NCI-H524 treated with DMSO at 0.1 percent for 48 hours (cell line): ENCODE measurements at places on chromosomes 3 and 15.

DNA sequence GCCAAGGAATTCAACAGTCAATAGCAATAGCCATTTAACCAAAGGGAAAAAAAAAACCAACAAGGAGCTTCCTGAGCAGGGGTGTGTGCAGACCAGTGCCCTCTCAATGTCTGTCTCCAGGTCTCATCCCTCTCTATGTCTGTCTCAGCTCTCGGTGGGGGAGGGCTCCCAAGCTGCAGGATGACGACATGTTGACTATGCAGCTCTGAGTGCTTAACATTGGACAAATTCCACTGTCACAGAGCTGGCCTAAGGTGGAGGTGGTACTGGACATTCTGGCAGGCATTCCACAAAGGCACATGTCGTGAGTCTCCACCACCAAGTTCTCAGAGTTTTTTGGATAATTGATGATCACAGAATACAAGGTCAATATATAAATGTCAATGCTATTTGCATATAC is 2.0 kb upstream of the CAPN7 start:
- no peak for DNase-seq

DNA sequence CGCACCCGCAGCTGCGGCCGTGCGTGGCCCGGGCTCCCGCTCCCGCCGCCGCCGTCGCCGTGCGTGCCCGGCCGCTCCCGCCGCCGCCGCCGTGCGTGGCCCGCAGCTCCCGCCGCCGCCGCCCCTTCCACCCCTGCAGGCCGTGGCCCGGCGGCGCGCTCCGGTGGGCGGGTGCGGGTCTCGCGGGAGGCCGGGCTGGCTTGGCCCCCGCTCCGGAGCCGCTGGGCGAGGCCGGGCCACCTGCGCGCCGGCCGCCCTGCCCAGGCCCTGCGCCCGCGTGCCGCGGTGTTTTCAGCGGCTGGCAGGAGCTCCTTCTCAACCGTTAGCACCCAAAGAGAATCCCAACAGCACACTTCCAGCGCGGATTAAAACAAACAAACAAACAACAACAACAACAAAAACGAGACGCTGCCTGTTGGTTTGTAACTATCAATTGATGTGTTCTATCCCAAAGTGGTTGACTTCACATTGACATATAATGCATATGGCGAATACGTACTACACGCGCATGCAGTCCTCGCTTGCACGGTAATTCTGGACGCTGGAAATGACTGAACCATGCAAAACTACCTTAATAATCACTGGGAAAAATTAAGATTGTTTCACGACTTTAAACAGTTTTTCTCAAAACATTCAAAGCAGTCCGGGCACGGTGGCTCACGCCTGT is 113.7 kb upstream of the GOLGA8J start:
- DNase-seq, result no peak

- DNase-seq, result no peak
These were observed 114.3 kb upstream of the CACNA2D3 start for GRCh38 chr3:54008099-54008498.

- no peak for DNase-seq
These were observed 193.9 kb upstream of the UBE2E1 start for GRCh38 chr3:23611737-23612295.

DNA sequence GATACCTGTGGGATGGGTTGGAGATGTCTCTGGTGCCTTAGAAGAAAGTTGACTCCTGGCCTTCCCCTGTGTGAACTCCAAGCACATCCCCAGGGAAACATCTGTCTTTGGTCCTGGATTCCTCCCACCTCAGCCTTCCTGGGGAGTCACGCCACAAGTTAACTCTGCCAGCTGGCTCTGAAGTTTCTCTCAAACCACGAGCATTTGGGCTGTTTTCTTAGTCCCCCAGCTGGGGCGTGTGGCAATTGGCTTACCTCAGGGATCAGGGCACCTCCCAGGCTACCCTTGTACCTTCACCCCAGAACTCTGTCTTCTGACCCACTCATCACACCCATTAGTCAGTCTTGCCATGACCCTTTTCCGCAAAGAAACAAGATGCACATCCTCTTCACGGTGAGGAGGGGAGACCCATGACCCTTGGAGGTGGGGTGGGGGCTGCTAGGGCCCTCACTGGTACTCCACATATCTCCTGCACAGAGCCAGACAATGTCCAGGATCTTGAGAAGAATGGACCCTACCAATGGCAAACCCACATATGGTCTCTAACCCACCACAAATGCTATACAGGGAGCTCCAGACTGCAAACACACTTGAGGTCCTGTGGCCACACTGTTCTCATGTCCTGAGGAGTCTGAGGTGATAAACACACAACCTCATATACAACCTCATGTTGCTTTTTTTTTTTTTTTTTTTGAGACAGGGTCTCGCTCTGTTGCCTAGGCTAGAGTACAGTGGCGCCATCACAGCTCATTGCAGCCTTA is 3.9 kb downstream of the NEIL1 start:
- no peak for DNase-seq

- no peak for DNase-seq
These were observed 605.6 kb downstream of the AGBL1 start for GRCh38 chr15:86685263-86685662.

GRCh38 chr3:42515391-42515916 is 13.0 kb downstream of the VIPR1 start:
- DNase-seq, result no peak

GRCh38 chr3:181791056-181791955 is 79.6 kb downstream of the SOX2 start:
- DNase-seq, result no peak

DNA sequence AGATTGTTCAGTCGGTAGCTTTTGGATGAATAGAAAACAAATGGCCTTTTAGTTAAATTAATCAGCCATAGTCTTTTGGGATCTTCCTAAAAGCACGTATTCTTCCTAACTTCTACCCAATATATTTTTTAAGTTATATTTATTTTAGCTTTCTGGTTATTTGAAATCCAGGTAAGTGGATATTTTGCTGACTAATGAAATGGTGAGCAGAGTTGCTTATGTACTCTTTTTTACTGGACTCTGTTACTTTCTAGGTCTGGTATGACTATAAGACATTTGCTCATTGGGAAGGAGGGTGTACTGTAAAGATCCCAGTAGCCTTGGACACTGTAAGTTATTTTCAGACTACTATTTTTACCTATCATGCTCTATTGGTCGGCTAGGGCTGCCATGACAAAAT is 13.8 kb upstream of the CAPN3 start:
- no peak for DNase-seq

DNA sequence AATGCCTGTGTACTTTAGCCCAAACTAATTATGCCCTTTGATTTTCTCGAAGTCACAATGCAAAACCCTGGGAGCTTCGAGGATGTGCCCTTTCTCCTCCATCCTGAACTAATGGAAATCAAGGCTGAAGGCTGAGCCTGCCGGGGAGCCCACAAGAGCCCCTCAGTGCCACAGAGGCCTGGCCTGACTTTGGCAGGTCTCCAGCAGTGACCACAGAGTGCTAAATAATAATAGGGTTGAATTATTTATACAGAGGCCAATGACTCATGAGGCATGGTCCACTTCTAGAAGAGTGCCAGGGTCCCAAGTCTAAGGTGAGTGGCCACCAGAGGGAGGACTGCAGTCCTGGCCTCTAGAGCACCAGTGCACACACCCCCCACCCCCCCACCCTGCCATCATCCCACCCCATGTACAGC is 19.1 kb upstream of the GLCE start:
- no peak for DNase-seq

DNA sequence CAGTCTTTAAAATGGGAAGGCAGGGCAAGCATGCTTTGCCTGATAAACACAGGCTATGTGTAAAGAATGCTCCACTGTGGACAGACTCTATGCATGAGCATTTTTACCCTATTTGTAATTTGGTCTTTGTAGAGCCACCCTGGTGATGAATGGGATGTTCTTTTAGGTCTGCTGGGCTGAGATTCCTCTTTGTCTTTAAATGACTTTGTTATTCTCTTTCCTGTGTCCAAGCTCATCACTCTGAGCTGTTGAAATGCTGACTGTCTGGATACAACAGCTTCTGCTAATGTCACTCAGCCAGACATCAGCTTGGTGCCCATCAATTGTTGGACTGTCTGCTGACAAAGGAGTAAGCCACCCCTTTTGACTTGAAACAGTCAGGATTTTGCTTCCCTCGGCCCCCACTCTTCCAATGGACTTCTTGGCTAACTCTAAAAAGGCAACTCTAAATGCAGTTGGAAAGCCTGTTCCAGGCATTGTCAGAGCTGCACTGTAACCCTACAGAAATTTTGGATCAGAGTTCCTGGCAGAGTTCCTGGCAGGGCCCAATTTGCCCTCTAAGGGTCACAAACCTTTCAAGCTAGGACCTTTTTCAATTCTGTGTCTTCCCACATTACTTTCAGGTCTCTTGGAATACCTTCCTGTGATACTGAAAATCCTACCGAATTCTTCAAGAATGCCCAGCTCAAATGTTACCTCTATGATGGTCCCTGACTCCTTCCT is 40.5 kb upstream of the EIF1B start:
- no peak for DNase-seq

GRCh38 chr3:175486255-175486654 is 627.1 kb downstream of the NAALADL2 start:
- no peak for DNase-seq
